ENCODE measurements at places on chromosomes 1 and 21.

DNA sequence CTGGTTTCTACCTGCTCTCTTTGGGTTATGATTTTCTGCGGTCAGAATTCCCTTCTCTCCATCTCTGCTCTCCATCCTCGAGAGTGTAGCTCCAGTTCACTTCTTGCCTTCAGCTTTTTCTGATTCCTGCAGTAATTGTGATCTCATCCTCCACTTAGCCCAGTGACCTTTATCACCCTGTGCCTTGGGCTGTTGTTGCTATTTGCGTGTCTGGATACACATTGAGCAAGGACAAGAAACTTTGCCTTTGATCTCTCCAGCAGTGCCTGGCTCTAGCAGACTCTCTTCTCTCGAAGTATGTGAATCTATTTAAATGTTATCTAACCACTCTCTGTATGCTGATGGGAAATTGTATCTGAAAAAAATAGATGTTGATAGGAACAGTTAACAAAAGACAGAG lies 76.4 kb upstream of the MARK1 start:
- no peak for DNase-seq

- DNase-seq: no peak
Observed at GRCh38 chr1:36217670-36218069, 6.6 kb upstream of the THRAP3 start.

DNA sequence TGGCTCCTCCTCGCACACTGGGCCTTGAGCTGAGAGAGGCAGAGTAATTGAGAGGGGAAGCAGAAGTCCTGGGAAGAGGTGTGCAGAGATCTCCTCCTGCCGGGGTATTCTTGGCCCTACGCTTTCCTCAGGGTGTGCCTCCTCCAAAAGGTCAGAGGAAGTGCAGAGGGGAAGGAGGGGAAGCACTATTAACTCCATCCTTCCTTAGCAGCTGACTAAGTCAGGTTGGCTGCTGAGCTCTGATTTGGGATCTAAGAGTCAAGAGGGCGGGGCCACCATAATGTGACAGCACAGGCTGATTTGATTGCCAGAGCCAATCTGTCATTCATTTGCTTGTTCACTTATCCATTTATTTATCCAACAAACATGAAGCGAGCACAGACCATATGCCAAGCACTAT lies 12.3 kb downstream of the ATP2B4 start:
- DNase-seq: no peak

DNA sequence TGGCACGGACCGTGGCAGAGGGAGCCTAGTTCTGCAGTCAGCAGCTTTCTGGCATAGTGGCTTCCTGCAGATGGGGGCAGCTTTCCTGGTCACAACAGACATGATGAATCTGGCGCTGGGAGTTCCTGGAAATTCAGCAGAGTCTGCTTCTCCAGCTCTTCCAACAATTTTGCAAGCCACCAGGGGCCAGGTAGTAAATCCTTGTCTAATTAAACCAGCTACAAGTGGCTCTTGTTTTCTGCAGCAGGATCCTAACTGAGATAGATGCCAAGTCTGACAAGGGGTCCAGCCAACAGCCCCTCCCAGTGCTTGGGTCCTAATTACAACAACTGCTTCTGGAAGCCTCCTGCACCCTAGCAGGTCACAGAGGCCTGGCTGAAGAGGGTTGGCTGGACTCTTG lies 35.8 kb downstream of the TRIM62 start:
- DNase-seq: no peak

GRCh38 chr1:200909757-200910239 lies 15.1 kb downstream of the INAVA start:
- DNase-seq: no peak
